Glomerular endothelial cell (primary cell): ENCODE measurements at places on chromosomes 11 and 22. TPM values are rescaled to one million over a fixed set of nuclear protein-coding genes. Genes with fewer than 3 reads are reported as not detected.

The SLC22A8 gene
- total RNA-seq = not detected in 2 replicates

The HEPHL1 gene
- total RNA-seq = not detected in 2 replicates

The DTX4 gene
- 1.2 and 1.8 TPM in 2 replicates for total RNA-seq

The ZC3H7B gene
- total RNA-seq = 97.4 and 125 TPM in 2 replicates

The MUC6 gene
- not detected in 2 replicates for total RNA-seq

The CALCA gene
- not detected in 2 replicates for total RNA-seq

The OR4P4 gene
- not detected in 2 replicates for total RNA-seq

The PIH1D2 gene
- 0.41 and 1.5 TPM in 2 replicates for total RNA-seq

The POU2AF3 gene
- not detected in 2 replicates for total RNA-seq

The MAJIN gene
- total RNA-seq = 0.68 TPM in 1 of 2 replicates, not detected in the other

The CCDC116 gene
- 0.35 TPM in 1 of 2 replicates, not detected in the other for total RNA-seq

The PGA5 gene
- total RNA-seq = not detected in 2 replicates

The NR1H3 gene
- total RNA-seq = 4.1 and 7.6 TPM in 2 replicates

- DNase-seq = no peak
These were observed 17.4 kb downstream of the LUZP2 start for GRCh38 chr11:24514219-24514594.

GRCh38 chr11:14182833-14183364 lies 176.1 kb downstream of the RRAS2 start:
- DNase-seq = no peak

DNA sequence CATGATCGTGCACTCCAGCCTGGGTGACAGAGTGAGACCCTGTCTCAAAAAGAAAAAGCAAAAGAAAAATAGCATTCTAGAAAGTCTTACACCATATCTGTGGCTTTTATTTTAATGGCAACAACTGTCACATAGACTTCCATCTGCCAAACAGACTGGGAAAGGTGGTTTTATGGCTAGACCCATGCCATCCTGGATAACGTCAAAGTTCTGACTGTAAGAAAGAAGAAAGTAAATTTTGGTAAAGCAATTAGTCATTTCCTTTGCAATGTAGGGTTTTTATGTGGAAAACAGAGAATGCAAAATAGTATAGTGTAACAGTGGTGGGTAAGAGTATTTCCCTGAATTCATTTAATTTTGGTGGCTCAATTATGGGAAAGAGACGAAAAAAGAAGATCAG lies 75.5 kb upstream of the BARX2 start:
- no peak for DNase-seq

DNA sequence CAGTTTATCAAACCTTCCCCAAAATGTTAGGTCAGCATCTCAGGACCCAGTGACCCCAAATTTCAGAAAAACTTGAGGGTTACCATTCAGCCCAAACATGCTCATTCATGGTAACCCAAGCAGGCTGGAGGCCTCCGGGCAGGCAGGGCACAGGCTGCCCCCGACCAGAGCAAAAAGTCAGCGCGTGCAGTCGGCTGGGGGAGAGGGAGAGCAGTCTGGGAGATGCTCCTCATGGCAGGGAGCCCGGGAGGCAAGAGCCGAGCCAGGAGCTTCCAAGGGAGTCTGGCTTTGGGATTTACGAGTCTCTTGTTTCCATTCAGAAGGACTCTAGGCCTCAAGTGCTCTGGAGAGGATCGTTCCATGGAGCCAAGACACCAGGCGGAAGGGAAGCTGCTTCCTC lies 45.7 kb downstream of the RPUSD4 start:
- DNase-seq = no peak

- no peak for DNase-seq
These were observed 82.0 kb upstream of the RAB1B start for GRCh38 chr11:66186470-66186869.

- DNase-seq = no peak
These were observed 8.4 kb downstream of the FAM83F start for GRCh38 chr22:40002935-40003715.

GRCh38 chr11:37947821-37948220 lies 1349.8 kb upstream of the RAG2 start:
- no peak for DNase-seq

DNA sequence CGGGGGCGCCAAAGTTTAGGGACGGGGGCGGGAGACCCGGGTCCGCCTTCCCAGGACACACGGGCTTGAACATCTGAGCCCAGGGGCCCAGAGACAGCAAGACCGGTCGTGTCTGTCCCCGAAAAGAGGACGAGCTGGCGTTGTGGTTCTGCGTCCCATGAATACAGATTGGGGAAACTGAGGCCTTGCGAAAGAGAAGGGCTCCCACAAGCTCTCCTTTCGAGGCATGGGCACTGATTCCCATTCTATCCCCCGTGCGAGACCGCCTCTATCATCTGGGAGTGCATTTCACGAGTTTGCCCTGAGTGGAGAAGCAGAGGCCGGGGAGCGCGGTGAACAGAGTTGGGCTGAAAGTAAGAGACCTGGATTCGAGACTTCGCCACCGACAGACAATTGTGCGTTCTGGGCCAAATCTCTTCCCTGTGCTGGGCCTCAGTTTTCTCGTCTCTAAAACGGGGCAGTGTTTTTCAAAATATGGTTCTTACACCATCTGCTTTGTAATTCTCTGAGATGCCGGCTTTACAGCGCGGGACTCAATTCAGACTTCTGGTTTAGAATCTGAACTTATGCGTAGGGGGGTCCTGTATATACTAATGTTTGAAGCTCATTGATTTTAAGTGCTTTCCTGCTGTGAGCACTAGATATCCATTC lies 471 bp downstream of the RNF185 start:
- DNase-seq = no peak

GRCh38 chr11:36722421-36722820 lies 124.4 kb upstream of the RAG2 start:
- no peak for DNase-seq

DNA sequence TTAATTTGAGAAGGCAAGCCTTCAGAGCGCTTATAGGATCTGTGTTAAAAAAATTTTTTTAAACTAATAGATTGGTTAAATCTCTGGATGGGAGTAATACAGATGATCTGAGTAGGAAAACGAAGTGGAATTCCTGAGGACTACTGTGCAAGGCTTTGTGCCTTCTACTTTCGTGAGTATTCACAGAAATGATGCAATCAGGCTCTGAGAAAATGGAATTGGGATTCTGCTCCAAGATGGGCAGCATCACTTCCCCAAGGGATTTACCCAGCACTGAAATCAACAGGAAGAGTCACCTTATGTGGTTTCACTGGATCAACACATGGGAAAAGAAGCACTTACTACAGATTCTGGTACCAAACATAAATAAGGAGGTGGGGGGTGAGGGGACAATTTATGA lies 12.5 kb downstream of the KMT5B start:
- no peak for DNase-seq

- no peak for DNase-seq
These were observed 9.8 kb downstream of the ARRB1 start for GRCh38 chr11:75341612-75342011.

- DNase-seq = no peak
These were observed 224.7 kb upstream of the BLID start for GRCh38 chr11:122340607-122341290.

GRCh38 chr11:126352934-126353801 lies 2.3 kb upstream of the ST3GAL4 start:
- DNase-seq = no peak

- DNase-seq = no peak
These were observed 66.1 kb upstream of the VPREB1 start for GRCh38 chr22:22178355-22178965.

DNA sequence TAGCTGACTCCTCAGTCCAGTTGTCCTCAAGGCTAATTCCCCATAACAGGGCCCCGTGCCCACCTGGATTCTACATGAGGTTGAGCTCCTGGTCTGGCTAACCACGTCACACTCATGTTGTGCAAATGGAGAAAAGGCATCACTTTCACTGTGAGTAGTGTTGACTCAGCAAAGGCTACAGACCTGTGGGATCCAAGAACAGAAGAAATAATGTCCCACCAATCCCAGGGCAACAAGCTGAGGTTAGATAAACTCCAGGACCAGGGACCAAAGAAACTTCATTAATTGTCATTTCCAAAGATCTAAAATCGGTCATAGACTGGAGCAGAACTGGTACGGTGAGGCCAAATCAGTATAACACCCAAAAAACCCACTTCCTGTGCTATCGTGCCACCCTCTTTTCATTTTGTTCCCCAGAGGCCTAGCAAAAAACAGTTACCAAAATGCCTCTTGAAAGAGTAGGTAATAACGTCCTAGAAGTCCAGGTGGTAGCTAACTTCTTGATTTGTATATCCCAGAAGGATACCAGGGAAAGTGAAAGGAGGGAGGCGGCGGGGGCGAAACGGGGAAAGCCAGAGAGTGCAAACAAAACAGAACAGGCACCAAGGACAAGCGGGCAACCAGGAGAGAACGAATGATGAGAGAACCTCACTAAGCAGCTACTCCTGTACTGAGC lies 1.4 kb downstream of the PCSK7 start:
- no peak for DNase-seq

DNA sequence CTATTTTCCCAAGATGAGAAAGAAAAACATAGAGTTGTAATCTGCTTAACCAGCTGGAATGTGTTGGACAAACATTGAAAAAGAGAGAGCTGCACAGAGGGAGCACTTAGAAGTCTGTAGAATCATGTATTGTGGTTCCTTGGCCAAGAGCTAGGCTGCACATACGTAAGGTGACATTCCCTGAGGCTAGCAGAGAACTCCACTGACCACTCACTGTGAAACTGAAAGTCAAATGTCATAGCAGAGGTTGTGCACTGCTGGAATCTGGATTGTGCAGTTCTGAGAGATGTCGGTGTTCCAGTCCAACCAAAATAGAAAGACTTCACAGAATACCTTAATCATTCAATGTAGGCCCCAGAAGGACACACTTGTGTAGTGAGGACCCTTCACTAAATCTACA lies 772.8 kb upstream of the RAG2 start:
- no peak for DNase-seq

DNA sequence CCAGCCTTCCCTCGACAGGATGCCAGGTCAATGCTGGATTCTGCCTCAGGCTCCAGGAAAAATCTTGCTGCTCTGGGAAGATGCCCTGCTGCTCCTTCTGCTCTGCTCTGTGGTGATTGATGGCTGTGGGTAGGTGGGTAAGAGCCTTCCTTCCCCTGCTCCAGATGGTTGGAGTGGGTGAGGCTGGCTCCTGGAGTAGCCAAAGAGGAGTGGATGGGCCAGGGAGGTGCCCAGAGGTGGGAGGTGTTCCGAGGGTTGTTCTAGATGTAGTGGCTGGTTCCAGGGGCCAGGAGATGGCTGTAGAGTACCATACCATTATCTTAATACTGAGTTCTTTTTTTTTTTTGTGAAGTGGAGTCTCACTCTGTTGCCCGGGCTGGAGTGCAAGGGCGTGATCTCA lies 99.6 kb upstream of the THY1 start:
- DNase-seq = no peak

GRCh38 chr22:37404091-37404490 lies 23.2 kb downstream of the ELFN2 start:
- DNase-seq = no peak

DNA sequence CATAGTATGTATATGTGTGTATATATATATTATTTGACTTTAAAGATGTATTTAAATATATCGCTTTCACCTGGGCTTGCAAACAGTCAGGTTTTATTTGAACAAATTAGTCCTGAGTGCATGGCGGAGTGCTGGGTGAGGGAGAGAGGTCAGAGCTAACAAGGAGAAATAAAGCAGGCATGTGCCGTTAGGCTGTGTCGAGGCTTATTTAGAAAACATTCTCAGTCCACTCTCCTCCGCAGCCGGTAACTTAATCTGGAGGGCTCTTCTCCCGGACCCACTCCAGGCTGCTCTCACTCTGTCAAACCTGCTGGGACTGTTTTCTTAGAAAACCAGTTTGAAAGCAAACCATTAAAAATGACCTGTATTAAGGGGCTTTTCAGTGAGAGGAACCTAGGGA lies 455.9 kb downstream of the MN1 start:
- no peak for DNase-seq

DNA sequence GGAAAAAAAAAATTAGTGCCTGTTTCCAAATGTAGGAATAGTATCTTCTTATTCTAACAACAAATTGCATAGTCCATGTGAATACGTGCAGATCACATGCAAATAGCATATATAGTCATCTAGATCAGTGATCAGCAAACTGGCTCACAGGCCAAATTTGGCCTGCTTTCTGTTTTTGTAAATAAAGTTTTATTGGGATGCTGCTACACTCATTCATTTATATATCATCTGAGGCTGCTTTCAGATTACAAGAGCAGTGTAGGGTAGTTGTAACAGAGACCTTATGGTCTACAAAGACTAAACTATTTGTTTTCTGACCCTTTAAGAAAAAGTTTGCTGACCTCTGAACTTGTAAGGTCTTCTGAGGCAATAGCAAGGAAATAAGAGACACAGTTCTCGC lies 65.6 kb downstream of the SFI1 start:
- no peak for DNase-seq

DNA sequence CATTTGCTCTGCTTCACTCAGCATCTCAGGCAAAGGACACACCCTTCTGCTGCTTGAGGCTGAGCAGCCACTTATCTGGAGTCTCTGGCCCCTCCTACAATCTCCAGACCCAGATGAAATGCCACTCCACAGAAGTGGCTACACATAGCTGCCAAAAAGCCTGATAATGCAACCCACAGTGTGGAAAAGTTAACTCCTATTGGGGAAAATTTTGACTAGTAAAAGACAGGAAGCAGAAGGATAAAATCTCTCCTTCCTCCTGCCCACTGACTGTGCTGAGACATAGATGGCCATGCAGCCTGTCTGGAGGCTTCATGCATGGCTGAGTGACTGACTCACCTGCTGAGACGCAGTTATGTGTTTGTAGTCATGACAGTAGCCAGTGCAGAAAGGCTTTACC lies 92.3 kb upstream of the TEAD1 start:
- DNase-seq = no peak

DNA sequence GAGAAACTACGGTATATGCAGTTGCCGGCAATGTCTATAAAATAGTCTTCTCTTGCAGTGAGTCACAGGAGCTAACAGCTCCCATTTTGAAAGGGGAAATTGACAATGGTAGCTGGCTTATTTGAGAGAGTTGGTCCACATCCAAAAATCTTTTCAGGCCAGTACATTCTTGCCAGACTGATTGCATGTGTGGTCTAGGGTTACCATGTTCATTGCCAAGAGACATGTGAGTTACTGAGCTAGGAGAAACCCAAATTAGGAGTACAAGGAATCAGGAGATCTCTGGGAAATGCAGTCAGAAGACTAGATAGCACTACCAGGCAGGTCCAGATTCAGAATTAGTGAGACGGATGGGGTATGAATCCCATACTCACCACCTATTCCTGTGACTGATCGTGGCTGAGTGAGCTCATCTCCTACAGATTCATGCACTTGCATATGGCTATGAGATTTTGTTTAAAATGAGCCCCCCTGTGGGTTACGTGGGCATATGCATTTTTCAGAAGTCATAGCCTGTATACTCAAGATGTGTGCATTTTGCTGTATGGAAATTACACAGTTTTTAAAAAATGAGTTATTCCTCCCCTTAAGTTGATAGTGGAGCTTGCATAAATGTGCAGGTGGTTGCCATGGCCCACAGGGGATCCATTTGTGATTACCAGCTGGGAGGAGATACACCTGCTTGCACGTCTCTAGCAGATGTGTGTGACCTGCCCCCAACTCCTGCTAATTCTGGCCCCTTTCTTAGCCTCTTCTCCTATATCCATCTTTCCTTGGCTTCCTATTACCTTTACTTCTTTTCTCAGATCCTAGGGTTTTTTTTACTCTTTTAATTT lies 102.7 kb downstream of the COMMD9 start:
- DNase-seq = no peak
